Caki2 (cell line): ENCODE measurements at places on chromosomes 12 and 14.

DNA sequence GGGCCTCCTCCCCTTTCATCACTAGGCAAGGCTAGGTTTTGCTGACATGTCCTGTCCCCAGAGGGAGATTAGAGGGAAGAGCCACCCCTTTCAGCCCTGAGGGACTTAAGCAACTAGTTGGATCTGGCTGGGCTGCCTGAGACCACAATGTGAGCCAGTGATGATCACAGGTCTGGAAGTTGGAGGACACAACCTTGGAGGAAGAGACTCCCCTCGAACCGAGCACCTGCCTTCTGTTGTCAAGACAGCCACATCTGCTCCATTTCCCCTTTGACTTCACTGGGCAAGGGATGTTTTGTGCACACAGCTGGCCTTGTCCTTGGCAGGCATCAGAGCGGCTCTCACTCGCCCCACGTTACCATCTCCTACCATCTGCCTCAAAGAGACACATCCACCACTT is 31.4 kb downstream of the MVK start:
- no peak for DNase-seq

DNA sequence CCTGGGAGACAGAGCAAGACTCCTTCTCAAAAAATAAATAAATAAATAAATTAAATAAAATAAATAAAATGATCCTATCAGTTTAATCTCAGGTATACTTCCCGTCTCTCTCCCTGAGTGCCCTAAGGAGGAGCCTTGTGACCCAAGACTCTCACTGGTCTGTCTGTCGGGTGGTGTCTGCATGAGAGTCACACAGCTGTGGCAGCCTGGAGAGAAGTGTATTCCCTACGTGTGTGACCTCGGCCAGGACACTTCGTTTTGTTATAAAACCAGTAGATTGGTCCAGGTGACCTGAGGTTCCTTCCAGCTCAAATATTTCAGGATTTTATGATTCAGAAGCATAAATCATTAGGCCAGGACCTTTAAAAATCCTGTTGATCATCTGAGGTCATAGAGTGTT is 4.8 kb downstream of the SYNE3 start:
- no peak for DNase-seq

DNA sequence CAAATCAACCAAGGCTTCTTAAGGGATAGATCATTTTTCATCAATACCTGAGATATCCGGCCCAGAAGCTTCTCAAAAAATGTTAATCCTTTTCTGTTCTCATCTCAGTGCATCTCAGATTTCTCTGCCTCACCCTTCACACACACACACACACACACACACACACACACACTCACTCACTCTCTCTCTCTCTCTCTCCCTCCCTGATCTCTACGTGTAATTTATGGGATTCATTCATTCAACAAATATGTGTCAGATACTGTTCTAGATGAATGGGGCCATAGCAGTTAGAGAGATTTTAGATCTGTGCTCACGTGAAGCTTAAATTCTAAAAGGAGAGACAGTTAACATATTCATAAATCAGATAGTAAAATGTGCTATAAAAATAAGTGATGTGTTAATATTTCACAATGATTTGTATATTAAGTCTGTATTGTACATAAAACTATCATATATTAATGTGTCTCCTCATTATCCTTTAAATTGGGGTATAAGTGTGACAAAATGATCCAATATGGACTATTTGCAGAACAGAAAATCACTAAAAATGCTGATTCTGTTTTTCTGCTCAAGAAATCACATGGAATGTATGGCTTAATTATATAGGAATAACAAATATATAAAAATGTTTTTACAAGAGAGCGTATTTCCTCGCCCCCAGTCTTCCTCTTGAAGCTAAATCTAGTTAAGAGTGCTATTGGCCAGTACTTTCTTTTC is 7.3 kb upstream of the FRMD6 start:
- peak; percentile 22 for DNase-seq

GRCh38 chr12:92064422-92064821 is 81.2 kb downstream of the BTG1 start:
- no peak for DNase-seq

DNA sequence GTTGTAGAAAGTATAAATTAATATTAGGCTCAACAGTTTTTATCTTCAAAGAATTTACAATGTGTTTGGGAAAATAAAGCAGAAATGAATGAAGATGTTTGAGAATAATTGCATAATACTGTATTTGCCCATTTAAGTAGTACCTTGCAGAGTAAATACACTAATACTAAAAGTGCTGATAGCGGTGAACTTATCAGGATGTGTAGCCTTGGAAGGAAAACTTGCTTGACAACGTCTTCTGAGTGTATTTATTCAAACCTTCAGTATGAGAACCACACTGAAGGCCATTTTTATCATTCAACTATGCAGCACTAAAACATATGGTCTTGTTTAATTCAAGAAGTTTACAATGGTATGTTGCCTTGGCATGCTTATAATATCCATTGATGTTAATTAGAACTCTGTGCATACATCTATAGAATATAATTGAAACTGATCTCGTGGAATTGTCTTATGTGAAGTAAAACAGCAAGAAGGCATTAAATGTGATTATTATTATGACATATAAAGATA is 41.3 kb downstream of the MSRB3 start:
- DNase-seq: no peak

DNA sequence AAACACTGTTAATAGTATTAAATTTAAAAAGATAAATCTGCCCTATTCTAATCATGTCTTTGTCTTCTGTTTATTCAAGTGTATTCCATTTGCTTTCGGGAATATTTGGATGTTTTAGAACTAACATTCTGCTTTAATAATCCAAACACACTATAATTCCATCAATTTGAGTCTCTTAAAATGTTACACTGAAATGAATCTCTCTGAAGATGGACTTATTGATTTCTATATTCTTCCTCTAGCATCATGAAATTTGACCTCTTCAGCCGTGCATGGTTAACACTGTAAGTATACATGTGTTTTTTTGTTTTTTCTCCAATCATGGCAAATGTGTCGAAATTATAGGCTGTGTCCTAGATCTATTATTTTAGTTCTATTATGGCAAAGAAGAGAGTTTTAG is 339.2 kb downstream of the ACSS3 start:
- no peak for DNase-seq

GRCh38 chr14:52081964-52082363 is 13.1 kb upstream of the NID2 start:
- no peak for DNase-seq

GRCh38 chr12:1605129-1606020 is 11.0 kb upstream of the FBXL14 start:
- DNase-seq: peak; percentile 85

GRCh38 chr14:49280566-49280965 is 305.6 kb downstream of the RPS29 start:
- DNase-seq: no peak

GRCh38 chr12:74349925-74350324 is 187.7 kb upstream of the ATXN7L3B start:
- DNase-seq: no peak

- no peak for DNase-seq
Observed at GRCh38 chr14:104390221-104390931, 189.2 kb upstream of the C14orf180 start.

DNA sequence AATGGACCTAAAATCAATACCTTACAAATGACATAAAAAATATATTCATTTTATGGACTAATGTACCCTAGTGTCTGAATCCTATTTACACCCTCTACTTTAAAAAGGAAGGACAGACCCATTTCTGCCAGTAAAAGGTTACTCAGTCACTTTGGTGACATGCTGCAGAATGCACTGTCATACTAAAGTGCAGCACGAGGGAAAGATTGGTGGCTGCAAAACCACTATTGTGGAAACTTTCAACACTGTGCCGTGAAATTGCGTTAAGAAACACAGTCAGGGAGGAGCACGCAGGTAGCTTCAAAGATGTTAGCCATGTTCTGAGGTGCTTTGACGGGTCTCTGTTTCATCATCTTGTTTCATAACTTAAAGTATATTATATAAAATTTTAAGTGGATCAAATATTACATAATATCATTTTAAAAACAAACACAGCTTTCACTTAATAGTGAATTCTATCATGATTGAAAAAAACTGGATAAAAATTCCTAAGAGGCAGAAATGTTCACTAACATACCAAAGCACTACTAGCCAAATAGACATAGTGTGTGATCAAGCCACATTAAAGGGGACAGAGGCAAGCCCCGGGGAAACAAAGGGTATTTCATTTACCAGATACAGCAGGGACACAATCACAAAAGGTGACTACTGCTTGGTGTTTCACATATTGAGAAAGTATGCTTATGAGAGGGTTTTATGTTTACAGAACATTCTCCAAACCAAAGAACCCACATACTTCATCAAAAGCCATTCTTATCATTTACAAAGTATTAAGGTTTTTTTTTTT is 330.8 kb upstream of the SOX5 start:
- DNase-seq: no peak

DNA sequence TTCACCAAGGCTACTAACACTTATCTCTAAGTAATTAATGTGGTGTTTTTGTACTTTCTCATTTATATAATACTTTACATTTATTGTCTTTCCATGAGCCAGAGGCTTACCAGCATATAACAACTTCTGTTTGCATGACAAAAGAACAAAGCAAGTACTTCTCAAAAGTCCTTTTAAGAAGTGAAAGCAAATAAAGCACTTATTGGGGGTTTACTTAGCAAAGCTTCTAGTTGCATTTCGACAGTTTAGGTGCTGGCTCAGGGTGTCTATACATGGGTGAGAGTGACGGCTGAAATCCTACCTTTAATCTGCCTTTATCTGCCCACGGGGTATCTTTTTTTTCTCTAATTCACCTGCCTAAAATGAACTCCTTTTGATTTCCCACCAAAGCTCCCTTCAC is 21.0 kb upstream of the DCN start:
- no peak for DNase-seq

DNA sequence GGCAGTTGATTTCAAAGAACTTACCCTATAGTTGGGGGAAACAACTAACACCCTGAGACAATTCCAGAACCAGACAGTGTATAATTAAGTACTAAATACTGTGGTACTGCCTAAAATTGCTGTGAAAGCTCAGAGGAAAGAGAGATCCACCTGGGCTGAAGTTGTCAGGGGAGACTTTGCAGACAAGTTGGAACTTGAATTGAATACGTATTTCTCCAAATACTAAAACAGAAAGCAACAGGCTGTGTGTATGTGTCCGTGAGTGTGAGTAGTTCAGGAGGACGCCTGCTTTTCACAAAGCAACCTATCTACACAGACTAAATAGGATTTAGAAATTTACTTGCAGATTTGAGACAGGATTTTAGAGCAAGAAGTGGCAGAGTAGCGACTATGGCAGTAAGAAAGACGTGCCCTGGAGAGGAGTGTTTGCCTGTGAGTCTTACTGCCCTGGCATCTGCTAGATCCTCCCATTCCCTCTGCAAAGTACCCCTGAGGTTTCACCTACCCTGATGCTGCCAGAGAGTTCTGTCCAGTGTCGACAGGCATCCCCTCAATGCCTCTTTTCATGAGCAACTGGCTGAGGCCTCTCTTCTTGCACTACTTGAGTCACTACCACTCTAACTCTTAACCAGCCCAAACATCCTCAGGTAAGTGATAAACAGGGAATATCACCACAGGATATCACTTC is 37.4 kb upstream of the BMP4 start:
- no peak for DNase-seq
